ENCODE measurements at places on chromosomes 2 and 18. TPM values are rescaled to one million over a fixed set of nuclear protein-coding genes. Genes with fewer than 3 reads are reported as not detected.

The SULT1C4 gene
- 0.32 TPM for total RNA-seq

DNA sequence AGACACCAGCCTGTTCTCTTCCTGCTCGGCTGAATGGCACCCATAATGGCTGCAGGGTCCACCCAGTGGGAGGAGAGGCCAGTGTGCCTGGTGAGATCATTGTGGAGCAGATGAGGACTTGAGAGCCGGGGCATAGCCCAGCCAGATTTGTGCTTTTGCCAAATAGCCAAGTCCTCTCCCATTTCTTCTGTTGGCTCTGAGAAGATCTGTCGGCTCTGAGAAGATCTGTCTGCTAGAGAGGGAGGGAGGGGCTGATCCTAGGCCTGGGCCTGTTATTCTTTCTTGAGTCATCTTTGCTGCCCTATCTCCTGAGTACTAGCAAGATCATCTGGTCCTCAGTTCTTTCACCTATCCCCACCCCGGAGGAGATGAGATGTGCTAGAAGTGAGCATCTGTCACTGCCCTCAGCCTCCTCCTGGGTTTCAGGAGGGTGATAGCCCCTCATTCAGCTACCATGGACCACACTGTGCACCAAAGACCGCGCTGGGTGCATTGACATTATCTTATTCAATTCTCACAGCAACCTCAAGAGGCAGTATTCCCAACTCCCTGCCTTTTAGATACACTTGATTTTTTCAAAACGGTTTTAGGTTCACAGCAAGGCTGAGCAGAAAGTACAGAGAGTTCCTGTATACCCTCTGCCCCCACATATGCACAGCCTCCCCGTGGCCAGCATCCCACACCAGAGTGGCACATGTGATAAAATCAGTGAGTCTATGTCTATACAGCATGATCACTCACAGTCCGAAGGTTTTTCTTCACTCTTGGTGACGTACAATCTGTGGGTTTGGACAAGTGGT lies 98.6 kb downstream of the CAPN13 start:
- no peak for DNase-seq

DNA sequence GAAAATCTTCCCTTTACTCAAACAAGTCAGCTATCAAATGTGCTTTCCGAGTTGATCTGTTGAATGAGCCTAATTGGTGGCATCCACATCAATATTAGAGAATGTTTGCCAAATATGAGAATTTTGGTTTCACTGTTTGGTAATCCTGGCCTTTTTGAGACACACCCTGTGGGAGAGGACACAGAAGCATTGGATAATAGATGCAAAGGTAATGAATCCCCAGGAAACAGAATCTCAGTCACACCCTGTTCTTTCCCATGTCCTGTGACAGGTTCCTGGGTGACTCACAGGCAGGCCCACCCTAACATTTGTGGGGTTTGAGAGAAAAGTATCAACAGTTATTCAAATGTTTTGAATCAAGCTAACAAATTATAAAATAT lies 99.8 kb upstream of the PELI1 start:
- DNase-seq = no peak

DNA sequence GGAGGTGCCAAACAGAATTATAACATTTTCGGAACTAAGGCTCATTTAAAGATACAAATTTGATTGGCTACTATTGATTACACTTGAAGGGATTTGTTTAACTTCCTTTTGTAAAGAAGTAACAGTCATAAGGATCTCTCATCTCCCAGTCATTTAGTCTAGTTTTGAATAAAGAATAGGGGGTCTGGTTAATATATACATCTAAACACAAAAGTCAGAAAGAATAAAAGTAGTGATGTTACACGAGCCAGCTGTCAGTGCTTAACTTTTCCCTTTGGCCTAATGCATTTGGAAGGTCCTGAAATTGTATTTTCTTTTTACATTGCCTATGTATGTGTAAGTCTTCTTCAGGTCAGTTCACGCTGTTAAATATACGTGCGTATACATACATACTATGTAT lies 8.1 kb downstream of the SEPTIN2 start:
- no peak for DNase-seq

The EFEMP1 gene
- total RNA-seq = 65.1 TPM

DNA sequence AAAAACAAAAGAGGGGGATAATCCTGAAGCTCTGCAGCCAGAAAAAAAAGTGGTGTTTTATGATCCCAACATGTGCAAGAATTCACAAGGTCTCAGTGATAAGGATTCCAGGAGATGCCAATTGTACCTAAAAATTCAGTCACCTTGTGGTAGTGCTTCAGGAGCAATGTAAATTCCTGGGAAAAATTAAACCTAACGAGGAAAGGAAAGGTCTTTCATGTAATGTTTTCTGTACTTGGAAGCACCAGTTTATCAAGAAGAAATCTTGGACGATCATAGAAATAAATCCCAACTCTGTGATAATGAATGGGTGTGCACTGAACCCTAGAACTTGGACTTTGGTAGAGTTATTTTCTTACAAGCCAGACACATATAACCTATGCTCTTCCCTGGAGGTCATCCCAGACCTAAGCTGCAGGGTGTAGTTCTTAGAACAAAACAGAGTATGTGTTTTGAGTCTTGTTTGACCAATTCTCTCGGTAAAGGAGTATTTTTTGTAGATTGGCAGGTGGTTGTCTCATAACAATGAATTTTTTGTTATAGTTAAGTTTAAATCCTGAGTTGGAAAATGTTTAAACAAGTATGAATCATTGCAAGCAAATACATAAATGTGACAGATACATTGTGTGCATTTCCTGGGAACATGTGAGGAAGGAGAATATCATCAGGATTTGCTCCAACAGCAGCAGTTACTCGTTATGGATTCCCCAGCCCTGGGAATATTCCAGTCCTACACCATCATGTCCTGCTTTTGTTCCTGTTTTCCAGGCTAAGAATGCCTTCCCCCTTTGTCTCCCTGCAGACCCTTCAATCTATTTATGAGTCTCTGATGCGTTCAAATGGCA lies 224.6 kb downstream of the NAPG start:
- no peak for DNase-seq

The ANKRD23 gene
- 1.3 TPM for total RNA-seq

DNA sequence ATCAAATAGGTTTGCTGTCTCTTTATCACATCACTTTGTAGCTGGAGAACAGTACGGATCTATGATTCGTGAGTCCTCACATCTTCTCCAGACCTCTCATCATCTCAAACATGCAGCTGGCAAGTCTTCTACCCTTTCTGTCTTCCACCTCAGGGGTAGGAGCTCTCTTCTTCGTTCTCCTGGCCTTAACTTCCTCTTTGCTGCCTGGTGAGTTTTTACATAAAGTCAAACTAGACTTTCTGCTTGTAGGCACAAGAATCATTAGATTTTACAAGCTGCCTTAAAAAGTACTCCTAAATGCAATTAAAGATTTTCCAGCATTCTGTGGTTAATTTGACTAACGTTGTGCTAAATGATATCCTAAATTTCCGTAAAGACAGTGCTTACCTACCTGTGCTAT lies 43.7 kb upstream of the TANK start:
- no peak for DNase-seq
